ENCODE measurements at places on chromosomes 16 and 17.

DNA sequence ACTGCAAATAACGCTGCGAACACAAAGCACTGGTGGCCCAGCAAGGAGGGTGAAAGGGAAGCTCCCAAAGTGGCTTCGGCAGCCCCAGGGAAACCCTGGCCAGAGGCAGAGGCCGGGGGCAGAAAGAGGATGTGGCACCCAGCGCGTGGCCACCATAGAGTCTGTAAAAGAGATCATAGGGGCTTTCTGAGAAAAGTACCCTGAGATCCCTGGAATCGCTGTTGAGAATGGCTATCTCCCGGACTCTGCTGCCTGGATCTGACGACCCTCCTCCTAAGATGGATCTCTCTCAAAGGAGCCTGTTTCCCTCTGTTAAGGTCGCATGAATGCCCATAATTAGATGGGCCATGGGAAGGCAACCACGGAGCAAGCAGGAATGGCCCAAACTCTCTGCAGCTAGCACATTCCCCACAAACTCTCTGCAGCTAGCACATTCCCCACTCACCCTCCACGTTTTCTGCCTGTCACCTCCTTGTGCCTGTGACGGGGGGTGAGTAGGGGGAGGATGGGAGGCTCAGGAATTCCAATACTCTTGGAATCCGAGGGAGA, 364.4 kb downstream of the XYLT1 start:
- DNase-seq, result no peak

DNA sequence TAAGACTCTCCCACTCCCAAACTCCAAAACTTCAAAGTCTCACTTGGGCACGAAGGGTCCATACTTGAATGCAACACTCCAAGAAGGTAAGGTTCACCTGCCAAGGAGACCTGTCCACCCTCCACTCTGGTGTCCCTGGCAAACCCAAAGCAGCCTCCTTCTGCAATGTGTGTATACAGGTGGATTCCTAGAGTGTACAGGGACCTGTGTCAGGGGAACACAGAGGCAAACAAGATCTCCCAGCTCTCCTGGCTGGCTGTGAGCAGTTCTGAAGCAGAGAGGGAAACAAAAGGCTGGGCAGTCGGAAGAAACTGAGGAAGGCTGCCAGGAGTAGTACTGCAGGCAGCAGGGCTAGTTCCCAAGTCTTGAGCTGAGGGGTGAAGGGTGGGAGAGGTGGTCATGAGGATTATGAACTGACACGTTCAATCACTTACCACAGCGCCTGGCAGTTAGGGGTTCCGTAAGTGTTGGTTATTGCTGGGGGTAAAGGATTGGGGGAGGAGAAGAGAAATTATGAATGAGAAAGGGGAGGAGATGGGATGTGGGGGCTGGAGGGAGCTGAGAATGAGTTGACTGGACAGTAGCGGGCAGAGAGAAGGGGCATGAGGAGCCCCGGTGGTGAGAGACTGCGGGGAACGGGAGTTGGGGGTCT, 795 bp downstream of the KCTD13 start:
- no peak for DNase-seq

DNA sequence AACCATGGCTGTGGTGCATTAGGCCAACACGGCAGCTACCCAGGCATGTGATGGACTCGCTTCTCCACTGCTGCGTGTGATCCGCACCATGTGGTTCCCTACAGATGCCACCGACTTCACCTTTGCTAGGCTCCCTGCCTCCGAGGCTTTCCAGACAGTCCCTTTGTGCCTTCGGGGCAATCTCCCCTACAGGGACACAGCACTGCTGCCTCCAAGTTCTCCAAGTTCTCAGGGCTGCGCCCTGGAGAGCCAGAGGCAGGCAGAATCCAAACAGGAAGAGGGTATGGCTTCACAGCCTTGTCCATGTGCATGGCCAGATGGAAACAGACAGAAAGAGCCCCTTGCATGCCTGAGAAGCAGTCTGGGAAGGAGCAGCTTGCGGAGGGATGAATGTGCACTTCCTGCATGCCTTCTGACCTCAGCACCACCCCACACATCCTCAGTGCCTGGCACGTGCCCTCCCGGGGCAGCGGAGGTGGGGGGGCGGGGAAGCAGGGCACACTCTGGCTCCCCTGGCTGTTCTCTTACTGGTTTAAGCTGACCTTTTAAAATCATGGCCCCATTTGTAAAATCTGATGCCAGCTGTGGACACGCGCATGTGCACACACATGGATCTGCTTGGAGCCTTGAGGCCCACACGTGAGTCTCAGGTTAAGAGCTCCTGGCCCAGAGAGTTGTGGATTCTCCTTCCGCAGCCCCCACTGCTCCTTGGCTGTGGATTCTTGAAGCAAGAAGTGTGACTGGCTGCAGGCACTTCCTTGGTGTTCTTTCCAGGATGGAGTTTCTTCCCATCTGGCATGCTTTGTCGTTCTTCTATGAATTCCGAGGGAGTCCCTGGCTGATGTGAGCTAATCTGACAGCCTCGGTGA, 55.3 kb upstream of the MTSS2 start:
- no peak for DNase-seq

GRCh38 chr17:69654981-69655855, 240.7 kb downstream of the MAP2K6 start:
- DNase-seq, result no peak
